ENCODE measurements at places on chromosomes 4 and X. TPM values are rescaled to one million over a fixed set of nuclear protein-coding genes. Genes with fewer than 3 reads are reported as not detected.
A peak's percentile ranks its signal among the peaks of the same experiment; 100 is the strongest.

GRCh38 chr4:173242466-173243250 lies 74.0 kb downstream of the GALNT7 start:
- peaks cover 17% of the 10 kb centered on the region for H3K4me1 ChIP-seq
- H3K4me3 ChIP-seq, result no peak overlapping the region
- no peaks in the 10 kb centered on the region for H3K36me3 ChIP-seq
- no peaks in the 10 kb centered on the region for H3K27me3 ChIP-seq
- no peak for DNase-seq
- H3K27ac ChIP-seq, result no peak overlapping the region

GRCh38 chr4:64814616-64815015 lies 405.4 kb upstream of the TECRL start:
- DNase-seq, result no peak
- H3K4me1 ChIP-seq, result no peaks in the 10 kb centered on the region
- H3K4me3 ChIP-seq, result no peak overlapping the region
- no peaks in the 10 kb centered on the region for H3K36me3 ChIP-seq
- H3K27ac ChIP-seq, result no peak overlapping the region

- no peaks in the 10 kb centered on the region for H3K36me3 ChIP-seq
- no peaks in the 10 kb centered on the region for H3K4me1 ChIP-seq
- DNase-seq, result no peak
- H3K27me3 ChIP-seq, result no peaks in the 10 kb centered on the region
These were observed 64.5 kb downstream of the DKK2 start for GRCh38 chr4:106971636-106972035.

The DMD gene
- total RNA-seq, result 1.0 TPM

DNA sequence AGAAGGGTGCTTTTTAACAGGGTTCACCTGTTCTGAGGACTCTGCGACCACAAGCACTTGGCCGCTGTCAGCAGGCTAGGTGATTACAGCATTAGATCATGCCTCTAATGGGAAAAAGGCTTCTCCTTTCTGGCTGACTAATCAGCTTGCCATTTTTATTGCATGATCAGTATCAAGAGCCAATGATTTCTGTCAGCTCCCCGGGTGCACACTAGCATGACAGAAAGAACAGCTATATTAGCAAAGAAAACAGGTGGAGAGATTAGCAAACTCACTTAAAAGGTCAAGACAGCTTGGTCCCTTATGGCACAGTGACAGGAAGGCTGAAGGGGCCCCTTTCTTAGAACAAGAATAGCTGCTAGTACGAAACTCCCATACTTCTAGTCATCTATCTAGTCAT lies 170.0 kb downstream of the SMIM20 start:
- no peaks in the 10 kb centered on the region for H3K27me3 ChIP-seq
- peaks cover 77% of the 10 kb centered on the region for H3K4me1 ChIP-seq
- DNase-seq, result no peak
- H3K36me3 ChIP-seq, result peaks cover 13% of the 10 kb centered on the region
- peak overlapping the region; percentile 88 for H3K27ac ChIP-seq

- H3K4me3 ChIP-seq, result no peak overlapping the region
- H3K27me3 ChIP-seq, result no peaks in the 10 kb centered on the region
- no peaks in the 10 kb centered on the region for H3K4me1 ChIP-seq
- no peaks in the 10 kb centered on the region for H3K36me3 ChIP-seq
- no peak overlapping the region for H3K27ac ChIP-seq
These were observed 8.2 kb upstream of the ADAMTS3 start for GRCh38 chr4:72577211-72577610.

- H3K4me1 ChIP-seq, result peaks cover 44% of the 10 kb centered on the region
- H3K4me3 ChIP-seq, result no peak overlapping the region
- H3K27me3 ChIP-seq, result peaks cover 2% of the 10 kb centered on the region
- no peak overlapping the region for H3K27ac ChIP-seq
These were observed 185.2 kb upstream of the RPS6KA3 start for GRCh38 chrX:20451929-20452328.

The RNF128 gene
- not detected for total RNA-seq

GRCh38 chrX:38941675-38942074 lies 140.4 kb downstream of the MID1IP1 start:
- H3K4me1 ChIP-seq, result no peaks in the 10 kb centered on the region
- H3K27ac ChIP-seq, result no peak overlapping the region
- DNase-seq, result no peak
- H3K4me3 ChIP-seq, result no peak overlapping the region
- no peaks in the 10 kb centered on the region for H3K27me3 ChIP-seq

DNA sequence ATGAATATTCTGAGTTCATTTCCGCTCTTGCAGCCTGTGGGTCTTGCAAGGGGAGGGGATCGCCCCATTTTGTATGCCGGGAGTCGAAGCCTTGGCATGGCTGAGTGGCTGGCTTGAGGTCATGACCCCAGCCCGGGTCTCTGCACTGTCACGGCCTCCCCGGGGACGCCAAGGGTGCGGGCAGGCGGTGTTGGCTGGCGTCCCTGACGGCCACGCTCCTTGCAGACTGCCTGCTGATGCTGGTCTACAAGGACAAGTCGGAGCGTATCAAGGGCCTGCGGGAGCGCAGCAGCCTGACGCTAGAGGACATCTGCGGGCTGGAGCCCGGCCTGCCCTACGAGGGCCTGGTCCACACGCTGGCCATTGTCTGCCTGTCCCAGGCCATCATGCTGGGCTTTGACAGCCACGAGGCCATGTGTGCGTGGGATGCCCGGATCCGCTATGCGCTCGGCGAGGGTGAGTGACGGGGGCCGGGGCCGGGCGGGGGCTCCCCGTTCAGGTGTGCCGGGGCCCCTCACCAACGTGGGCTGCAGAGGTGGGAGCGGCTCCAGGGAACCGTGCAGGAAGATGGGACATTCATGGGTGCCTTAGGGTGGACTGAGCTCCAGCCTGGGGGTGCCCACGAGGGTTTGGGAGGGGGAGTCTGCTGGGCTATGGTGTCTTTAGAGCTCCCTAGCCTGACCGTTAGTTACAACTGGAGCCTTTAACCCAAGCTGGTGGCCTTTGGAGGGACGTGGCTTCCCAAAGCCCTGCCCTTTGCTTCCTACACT lies 10.3 kb downstream of the DOK7 start:
- H3K27me3 ChIP-seq, result no peaks in the 10 kb centered on the region
- no peaks in the 10 kb centered on the region for H3K4me1 ChIP-seq
- H3K36me3 ChIP-seq, result no peaks in the 10 kb centered on the region
- H3K4me3 ChIP-seq, result no peak overlapping the region
- no peak for DNase-seq

The CPLX1 gene
- total RNA-seq, result 0.74 TPM

- peaks cover 84% of the 10 kb centered on the region for H3K36me3 ChIP-seq
- no peak for DNase-seq
- H3K27me3 ChIP-seq, result no peaks in the 10 kb centered on the region
- H3K27ac ChIP-seq, result no peak overlapping the region
- peaks cover 36% of the 10 kb centered on the region for H3K4me1 ChIP-seq
These were observed 7.3 kb downstream of the PGK1 start for GRCh38 chrX:78111140-78111931.

The CT83 gene
- not detected for total RNA-seq

GRCh38 chr4:3290476-3290875 lies 2.3 kb upstream of the RGS12 start:
- no peak for DNase-seq
- H3K4me1 ChIP-seq, result peaks cover 10% of the 10 kb centered on the region
- H3K27ac ChIP-seq, result no peak overlapping the region
- peaks cover 35% of the 10 kb centered on the region for H3K27me3 ChIP-seq

The PDGFC gene
- not detected for total RNA-seq

All from activated T-helper 2 cell treated with anti-CD3 and anti-CD28 coated beads, Interferon-gamma antibody, Interleukin-2, Interleukin-4, amounts not matched to agents 10 μg/mL and 5 μg/mL and 100 μg/mL, durations not matched to agents 14 hours and 24 hours and 36 hours (primary cell).